ENCODE measurements at places on chromosomes 3 and 15. TPM values are rescaled to one million over a fixed set of nuclear protein-coding genes. Genes with fewer than 3 reads are reported as not detected.

The MCTP2 gene
- 26.2 TPM for total RNA-seq

DNA sequence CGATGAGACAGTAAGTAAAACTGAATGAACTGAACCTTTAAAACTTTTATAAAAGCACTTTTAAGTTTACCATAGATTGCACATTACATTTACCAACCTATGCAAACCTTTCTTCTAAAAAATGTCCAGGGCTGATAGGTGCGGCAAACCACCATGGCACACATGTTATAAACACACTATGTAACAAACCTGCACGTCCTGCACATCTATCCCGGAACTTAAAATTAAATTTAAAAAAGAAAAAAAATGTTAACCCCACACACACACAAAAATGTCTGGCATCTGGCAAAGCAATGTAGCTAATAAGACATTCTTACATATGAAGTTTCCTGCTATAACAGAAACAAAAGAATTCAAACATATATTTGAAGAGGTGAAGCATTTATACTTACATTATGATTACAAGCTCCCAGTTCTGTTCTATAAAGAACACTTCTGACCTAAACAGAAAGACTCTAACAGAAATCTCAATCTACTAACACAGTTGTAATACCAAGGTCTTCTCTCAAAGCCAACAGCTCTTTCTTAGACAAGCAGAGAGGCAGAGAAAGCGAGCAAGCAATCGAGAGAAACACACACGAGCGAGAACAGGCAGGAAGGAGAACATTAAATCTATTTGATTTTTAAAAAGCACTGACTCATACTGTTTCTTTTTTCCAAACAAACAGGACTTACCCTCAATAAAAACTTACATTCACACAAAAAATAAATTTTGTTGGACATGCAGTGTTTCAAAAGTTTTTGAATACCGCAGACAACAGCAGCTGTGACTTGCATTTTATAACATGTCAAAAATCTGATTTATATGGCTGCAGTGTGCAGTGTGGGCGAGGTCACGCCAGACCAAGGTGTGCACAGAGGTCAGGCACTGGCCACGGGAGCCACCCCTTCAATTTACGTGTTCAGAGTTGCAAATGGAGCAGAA is at the start of gene NRG4:
TSS of gene NRG4 (minus strand) at position 798 of the 925 bp plus-strand sequence. CDS start 1,194 bp downstream, outside the sequence.
- H3K27ac ChIP-seq: no peak within 1 kb of the TSS
- H3K36me3 ChIP-seq: no peaks in the 10 kb centered on the region
- H3K4me1 ChIP-seq: no peaks in the 10 kb centered on the region

DNA sequence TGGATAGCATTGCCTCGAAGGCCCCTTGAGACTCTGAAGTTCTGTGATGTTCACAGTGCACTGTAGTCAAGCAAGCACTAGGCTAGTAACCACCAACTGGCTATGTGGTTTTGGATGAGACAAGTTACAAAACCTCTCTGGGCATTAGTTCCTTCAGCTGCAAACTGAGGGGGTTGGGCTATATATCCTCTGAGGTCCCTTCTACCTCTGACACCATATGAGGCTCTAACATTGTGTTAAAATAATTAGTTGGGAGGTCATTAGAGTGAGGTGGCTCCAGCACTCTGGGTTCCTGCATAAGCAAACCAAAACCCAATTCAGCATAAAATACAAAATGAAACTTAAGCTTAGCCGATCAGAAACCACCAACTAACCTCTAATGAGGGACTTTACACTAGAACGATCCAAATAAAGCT is 209.5 kb upstream of the LRRN1 start:
- no peaks in the 10 kb centered on the region for H3K4me1 ChIP-seq
- no peak overlapping the region for H3K4me3 ChIP-seq
- no peaks in the 10 kb centered on the region for H3K36me3 ChIP-seq
- H3K27ac ChIP-seq: no peak overlapping the region

The FGD5 gene
- total RNA-seq: 0.31 TPM

GRCh38 chr15:98363416-98363815 is 284.9 kb upstream of the IGF1R start:
- DNase-seq: no peak
- H3K27ac ChIP-seq: no peak overlapping the region
- no peaks in the 10 kb centered on the region for H3K27me3 ChIP-seq
- no peaks in the 10 kb centered on the region for H3K4me1 ChIP-seq
- no peaks in the 10 kb centered on the region for H3K36me3 ChIP-seq

DNA sequence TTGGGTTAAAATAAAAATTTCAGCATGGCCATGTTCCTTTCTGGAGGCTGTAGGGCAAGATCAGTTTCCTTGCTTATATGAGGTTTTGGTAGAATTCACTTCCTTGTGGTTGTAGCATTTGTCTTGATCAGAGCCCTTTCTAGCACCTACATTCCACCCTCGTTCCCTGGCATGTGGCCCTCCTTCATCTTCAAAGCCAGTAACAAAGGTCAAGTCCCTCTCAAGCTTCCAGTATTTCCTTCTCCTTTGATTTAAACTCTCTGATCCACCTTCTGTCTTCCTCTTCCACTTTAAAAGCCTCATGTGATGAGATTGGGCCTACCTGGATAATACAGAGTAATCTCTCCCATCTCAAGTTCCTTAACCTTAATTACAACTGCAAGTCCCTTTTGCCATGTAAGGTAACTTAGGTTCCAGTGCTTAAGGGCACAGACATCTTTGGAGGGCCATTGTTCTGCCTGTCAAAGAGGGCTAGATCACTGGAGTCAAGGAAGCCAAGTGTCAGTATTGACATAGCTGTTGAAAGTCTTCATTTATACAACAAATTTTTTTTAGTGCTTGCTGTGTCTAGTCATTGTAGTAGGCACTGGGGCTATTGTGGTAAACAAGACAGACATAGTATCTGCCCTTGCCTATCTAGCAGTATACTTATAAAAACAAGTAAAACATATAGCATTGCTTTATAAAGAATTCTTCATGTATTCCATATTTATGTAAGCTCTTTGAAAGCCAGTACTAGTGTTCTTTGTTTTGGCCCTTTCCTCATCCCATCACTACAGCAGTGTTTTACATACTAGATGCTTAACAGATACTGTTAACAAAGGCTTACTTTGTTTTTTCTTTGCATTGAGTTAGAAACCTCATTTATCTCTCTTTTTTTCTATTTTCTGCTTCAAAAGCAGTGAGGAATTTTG is 40.7 kb downstream of the GLCE start:
- H3K4me1 ChIP-seq: no peaks in the 10 kb centered on the region
- no peaks in the 10 kb centered on the region for H3K36me3 ChIP-seq
- DNase-seq: no peak
- no peaks in the 10 kb centered on the region for H3K27me3 ChIP-seq

- no peak overlapping the region for H3K4me3 ChIP-seq
- no peaks in the 10 kb centered on the region for H3K36me3 ChIP-seq
- H3K27me3 ChIP-seq: peaks cover under 1% of the 10 kb centered on the region
- no peak for DNase-seq
Observed at GRCh38 chr15:51375966-51376640, 34.6 kb downstream of the GLDN start.

DNA sequence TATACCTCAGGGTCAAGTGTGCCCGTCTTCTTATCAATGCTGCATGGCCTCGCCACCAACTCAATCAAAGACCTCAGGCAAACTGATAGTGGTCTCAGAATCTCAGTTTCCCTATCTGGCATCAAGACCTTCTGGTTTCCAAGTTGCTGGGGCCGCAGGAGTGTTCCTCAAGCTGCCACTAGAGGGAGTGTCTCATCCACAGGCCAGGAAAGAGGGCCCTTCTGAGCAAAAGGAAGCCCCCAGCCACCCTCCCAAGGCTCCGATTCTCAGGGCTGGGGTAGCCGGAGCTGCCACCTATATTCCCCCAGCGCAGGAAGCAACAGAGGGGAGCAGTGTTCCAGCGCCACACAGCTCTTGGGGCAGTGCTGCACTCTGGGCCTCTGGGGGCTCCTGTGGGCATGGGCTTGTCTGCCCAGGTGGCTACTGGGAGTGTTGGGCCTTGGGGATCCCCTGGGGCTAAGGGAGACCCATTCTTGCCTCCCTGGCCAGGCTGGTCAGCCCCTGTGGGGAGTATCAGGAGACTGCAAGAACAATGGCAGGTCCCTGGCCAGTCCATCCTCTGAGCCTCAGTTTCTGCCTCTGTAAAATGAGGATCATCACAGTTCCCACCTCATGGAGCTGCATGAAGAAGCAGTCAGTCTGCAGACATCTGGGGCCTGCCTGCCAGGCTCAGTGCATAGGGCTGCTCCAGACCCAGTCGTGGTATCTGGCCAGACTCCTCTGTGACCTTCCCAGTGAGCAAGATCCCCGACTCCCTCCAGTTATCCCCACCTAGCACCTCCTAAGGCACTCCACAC is 23.4 kb upstream of the SEC13 start:
- DNase-seq: peak; percentile 66
- no peaks in the 10 kb centered on the region for H3K27me3 ChIP-seq
- no peaks in the 10 kb centered on the region for H3K4me1 ChIP-seq
- no peak overlapping the region for H3K27ac ChIP-seq
- H3K36me3 ChIP-seq: no peaks in the 10 kb centered on the region
- no peak overlapping the region for H3K4me3 ChIP-seq

DNA sequence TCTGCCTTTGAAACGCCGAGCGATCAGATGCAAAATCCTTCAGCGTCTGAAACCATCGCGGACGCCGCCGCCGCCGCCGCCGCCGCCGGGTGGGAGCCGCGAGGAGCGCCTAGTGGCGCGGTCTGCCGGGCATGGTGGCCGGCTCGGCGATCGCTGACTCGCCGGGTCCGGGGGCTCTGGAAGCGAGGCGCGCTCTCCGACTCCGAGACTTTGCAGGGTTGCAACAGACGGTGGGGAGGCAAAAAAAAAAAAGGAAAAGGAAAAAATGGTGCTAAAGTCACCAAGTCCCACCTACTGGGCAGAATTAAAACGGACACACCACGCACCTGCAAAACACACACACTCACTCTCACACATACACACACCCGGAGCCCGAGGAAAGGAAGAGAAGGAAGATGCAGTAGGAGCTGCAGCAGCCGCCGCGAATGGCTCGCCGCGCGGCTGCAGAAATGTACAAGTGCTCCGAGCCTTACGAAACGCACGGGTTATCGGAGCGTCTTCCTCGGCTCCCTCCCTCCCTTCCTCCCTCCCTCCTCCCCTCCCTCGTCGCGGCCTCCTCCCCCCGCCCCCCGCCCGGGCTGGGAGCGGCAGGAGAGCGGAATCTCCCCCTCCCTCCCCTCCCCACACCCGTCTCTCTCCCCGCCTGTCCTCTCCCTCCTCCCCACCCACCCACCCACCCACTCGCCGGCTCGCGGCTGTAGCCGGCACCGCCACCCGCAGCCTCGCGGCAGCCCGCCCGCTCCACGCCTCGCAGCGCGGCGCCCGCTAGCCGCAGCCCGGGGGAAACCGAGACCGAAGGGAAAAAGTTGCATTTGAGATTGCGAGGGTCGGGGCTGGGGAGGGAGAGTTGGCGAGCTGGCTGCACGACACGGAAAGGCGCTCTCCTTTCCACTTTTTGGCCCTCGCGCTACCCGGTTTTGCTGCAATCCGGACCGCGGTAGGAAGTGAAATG is at the start of gene NTRK3:
TSS of gene NTRK3 (minus strand) at position 461 of the 952 bp plus-strand sequence. CDS start 586 bp downstream, outside the sequence.
- H3K4me1 ChIP-seq: peaks cover 19% of the 10 kb centered on the region
- peak; percentile 25 for DNase-seq
- H3K27me3 ChIP-seq: peaks cover 56% of the 10 kb centered on the region
- H3K27ac ChIP-seq: no peak within 1 kb of the TSS
- no peaks in the 10 kb centered on the region for H3K36me3 ChIP-seq

GRCh38 chr3:117434661-117435412 is 725.3 kb downstream of the TUSC7 start:
- no peak overlapping the region for H3K27ac ChIP-seq
- H3K4me3 ChIP-seq: no peak overlapping the region
- no peaks in the 10 kb centered on the region for H3K27me3 ChIP-seq
- no peaks in the 10 kb centered on the region for H3K4me1 ChIP-seq
- no peaks in the 10 kb centered on the region for H3K36me3 ChIP-seq

The ARL14 gene
- not detected for total RNA-seq

The DTX3L gene
- total RNA-seq: 127 TPM

The ELL3 gene
- 3.1 TPM for total RNA-seq

The MYO5C gene
- total RNA-seq: 3.2 TPM

GRCh38 chr3:17333446-17333845 is 409.0 kb downstream of the TBC1D5 start:
- H3K4me3 ChIP-seq: no peak overlapping the region
- peaks cover 2% of the 10 kb centered on the region for H3K36me3 ChIP-seq
- no peak overlapping the region for H3K27ac ChIP-seq
- no peak for DNase-seq
- no peaks in the 10 kb centered on the region for H3K4me1 ChIP-seq

The LTF gene
- total RNA-seq: not detected

DNA sequence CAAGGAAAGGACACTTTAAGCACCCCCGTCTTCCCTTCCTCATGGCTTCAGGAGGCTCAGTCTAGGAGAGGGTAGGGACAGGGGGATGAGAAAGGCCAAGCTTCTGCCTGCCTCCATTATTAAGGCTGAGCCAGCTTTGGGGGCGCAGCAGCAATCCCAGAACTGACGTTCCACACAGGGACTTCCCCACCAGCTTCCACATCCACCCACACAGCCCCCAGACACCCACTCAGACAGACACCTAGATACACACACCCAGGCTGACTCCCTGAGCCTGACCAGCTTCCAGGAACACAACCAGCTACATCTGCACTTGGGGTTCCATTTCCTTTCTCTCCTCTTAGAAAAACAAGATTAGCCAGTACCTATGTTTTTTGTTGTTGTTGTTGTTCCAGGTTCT is 4.7 kb downstream of the HCN4 start:
- no peak overlapping the region for H3K4me3 ChIP-seq
- H3K27me3 ChIP-seq: peaks cover 28% of the 10 kb centered on the region
- H3K4me1 ChIP-seq: no peaks in the 10 kb centered on the region
- no peaks in the 10 kb centered on the region for H3K36me3 ChIP-seq
- no peak for DNase-seq
- H3K27ac ChIP-seq: no peak overlapping the region

The MUSTN1 gene
- 1.5 TPM for total RNA-seq

The IFT57 gene
- total RNA-seq: 23.9 TPM

The USP4 gene
- 72.1 TPM for total RNA-seq

DNA sequence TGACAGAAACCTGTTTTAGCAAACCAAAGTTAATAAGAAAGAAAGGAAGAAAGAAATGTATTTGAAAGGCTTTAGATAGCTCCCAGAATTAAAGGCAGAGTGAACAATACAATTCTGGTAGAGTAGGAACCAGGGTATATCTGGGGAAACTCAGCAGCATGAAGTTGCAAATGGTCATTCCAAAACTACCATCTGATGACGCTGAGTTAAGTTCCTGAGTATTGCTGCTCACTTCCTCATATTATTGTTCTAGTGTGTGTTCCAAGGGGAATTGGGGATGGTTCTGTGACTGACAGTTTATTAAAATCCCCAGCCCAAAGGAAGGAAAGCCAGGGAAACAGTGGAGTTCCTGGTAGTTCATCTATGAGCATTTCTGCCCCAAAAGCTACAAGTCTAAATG is 88.3 kb upstream of the FRMD4B start:
- no peak overlapping the region for H3K4me3 ChIP-seq
- DNase-seq: no peak
- H3K27me3 ChIP-seq: peaks cover 2% of the 10 kb centered on the region
- H3K4me1 ChIP-seq: no peaks in the 10 kb centered on the region

DNA sequence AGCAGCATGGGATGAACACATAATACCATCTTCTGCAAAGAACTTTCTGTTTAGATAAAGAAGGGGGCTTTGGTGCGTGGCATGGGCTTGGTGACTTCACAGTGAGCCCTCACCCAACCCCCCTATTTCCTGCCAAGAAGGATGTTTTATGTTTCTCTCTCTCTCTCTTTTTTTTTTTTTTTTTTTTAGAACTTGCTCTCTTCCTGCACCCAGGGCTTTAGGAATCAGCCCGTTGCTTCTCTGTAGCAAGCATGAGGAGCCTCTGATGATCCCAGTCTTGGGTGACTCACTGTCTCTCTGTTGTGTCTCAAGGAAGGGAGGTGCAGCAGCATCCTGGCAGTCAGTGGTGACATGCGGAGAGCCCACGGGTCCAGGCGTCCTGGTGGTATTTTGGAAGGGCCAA is 49.1 kb downstream of the CCK start:
- peak overlapping the region; percentile 88 for H3K27ac ChIP-seq
- DNase-seq: peak; percentile 63
- peaks cover 40% of the 10 kb centered on the region for H3K36me3 ChIP-seq
- no peaks in the 10 kb centered on the region for H3K27me3 ChIP-seq
- H3K4me1 ChIP-seq: peaks cover 59% of the 10 kb centered on the region
- H3K4me3 ChIP-seq: peak overlapping the region; percentile 39
